ENCODE measurements at places on chromosomes 6 and 20.

- no peak for DNase-seq
Observed at GRCh38 chr6:67287566-67287965, 1347.5 kb upstream of the ADGRB3 start.

DNA sequence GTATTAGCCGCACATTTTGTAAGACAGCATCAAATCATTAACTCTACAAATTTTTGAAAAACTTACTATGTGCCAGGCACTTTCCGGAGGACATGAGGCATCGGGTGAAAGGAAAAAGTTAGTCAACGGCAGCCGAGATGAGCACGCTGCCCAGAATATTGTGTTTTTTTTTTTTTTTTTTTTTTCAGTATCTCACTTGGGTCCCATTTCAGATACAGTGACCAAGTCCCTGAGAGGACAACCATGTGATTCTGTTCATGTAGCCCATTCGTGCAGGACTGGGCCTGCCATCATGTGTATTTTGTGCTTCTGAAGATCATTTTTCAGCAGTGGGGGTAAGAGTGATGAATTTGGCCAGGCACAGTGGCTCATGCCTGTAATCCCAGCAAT is 1.3 kb downstream of the SLA2 start:
- DNase-seq, result no peak

DNA sequence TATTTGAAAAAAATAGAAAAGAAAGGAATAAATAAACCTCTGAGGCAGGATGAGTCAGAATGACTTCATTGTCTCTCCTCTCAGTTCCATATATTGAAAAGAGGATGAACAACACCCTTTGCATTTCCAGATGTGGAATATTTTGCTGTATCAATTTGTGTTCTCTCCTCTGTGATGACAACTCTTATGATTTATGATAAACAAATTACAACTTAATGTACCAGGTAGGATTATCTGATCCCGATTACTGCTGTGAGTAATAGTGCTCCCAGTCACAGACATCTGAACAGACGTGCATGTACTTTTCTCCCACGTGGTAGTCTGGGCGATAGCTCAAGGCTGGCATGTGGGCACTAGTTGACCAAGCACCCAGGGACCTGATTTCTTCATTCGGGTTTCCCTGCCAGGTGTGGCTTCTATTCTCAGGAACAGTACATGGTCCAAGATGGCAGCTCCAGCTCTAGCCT is 142.1 kb upstream of the SULF2 start:
- DNase-seq, result no peak

GRCh38 chr20:58032599-58032998 is 195.9 kb downstream of the ANKRD60 start:
- DNase-seq, result no peak

GRCh38 chr6:89270951-89271721 is 44.0 kb downstream of the GABRR2 start:
- DNase-seq, result no peak

- DNase-seq, result no peak
Observed at GRCh38 chr20:21465799-21466198, 48.1 kb downstream of the NKX2-2 start.

GRCh38 chr20:56724241-56724757 is 95.2 kb downstream of the TFAP2C start:
- no peak for DNase-seq

DNA sequence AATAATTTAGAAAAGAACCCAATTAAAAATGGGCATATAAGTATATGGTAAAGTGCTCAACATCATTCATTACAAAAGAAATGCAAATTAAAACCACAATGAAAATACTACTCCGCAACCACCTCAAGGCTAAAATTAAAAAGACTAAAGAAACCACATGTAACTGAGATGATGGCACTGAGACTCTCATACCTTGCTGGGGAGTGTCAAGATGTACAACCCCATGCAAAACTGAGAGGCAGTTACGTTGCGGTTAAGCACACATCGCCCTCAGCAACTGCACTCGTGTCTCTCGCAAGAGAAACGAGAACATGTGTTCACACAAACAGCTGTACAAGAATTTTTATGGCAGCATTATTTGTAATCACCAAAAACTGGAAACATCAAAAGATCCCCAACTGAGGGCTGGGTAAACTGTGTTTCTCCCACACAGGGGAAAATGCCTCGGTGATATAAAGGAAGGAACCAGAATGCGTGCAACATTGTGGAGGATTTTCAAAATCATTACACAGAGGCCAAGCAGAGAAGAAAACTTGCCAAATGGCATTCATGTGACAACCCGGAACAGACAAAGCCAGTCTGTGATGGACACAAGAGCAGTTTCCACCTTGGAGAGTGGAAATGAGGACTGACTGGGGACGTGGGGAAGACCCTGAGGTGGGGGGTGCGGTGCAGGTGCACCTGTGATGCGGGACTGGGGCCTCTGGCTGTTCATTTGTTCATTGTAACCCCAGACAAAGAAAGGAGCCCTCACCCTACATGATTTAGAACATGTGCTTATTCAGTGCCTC is 144.9 kb downstream of the WDR27 start:
- DNase-seq, result no peak

GRCh38 chr6:113560908-113561307 is 296.2 kb upstream of the MARCKS start:
- DNase-seq, result no peak

GRCh38 chr6:72675396-72675795 is 53.5 kb downstream of the KCNQ5 start:
- no peak for DNase-seq

GRCh38 chr6:42403831-42404230 is 47.9 kb downstream of the TRERF1 start:
- no peak for DNase-seq

Measured in neuronal stem cell (in vitro differentiated cells).